Smooth muscle cell of trachea (primary cell): ENCODE measurements at places on chromosomes 4 and X. TPM values are rescaled to one million over a fixed set of nuclear protein-coding genes. Genes with fewer than 3 reads are reported as not detected.

MFAP3L gene
- 1.5 and 1.7 TPM in 2 replicates for total RNA-seq

CXCL11 gene
- 0.15 TPM in 1 of 2 replicates, not detected in the other for total RNA-seq

SHROOM3 gene
- total RNA-seq: 19.2 and 27.5 TPM in 2 replicates

P2RY10 gene
- not detected in 2 replicates for total RNA-seq

ZFP42 gene
- total RNA-seq: 0.15 and 0.33 TPM in 2 replicates

CT47A1 gene
- total RNA-seq: not detected in 2 replicates

SLC4A4 gene
- total RNA-seq: 16.0 and 22.1 TPM in 2 replicates

RAB33A gene
- total RNA-seq: 1.3 and 3.8 TPM in 2 replicates

PHEX gene
- 2.8 and 3.2 TPM in 2 replicates for total RNA-seq

FMR1 gene
- total RNA-seq: 20.7 and 34.8 TPM in 2 replicates

SLC2A9 gene
- 0.73 and 2.8 TPM in 2 replicates for total RNA-seq

GPC4 gene
- total RNA-seq: 0.33 and 0.87 TPM in 2 replicates
